ENCODE measurements at places on chromosomes 6 and 20.

DNA sequence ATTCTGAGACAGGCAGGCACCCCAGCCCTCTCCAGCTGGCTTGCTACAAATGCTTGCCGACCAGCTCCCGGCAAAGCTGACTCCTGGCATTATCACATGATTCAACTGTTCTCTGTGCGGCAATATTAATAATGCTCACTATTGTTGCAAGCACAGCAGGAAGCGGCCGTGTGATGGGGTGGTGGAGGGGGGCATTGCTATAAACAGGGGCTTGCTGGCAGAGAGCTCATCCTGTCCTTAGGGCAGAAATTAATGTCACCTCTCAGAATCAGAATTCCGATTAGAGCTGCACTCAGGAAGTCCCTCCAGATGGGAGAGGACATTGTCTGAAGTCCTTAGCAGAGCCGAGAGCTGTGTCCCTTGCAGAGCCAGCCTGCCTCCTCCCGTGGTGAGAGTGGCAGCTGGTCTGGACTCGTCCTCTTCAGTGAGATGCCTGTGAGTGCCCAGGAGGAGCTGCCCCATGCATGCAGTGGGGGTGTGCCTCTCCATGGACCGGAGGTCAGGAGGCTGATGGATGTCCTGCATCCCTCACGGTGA, 162.5 kb downstream of the CDH4 start:
- no peak for DNase-seq

DNA sequence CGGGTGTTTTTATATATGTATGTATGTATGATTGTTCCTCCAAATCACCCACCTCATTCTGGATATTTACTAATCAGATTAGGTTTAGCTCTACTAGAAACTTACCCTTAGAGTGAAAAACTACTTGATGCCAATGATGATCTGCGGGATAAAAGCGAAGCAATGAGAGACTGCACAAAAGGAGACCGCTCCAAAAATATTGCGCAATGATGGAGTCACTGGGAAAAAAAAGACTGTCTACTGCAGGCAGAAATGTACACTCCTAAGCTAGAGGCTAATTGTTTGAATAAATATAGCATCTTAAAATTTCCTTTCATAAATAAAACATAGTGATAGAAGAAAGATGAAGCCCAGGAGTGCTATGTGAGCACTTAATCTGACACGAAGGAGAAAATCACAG, 7.3 kb downstream of the RAB32 start:
- no peak for DNase-seq

DNA sequence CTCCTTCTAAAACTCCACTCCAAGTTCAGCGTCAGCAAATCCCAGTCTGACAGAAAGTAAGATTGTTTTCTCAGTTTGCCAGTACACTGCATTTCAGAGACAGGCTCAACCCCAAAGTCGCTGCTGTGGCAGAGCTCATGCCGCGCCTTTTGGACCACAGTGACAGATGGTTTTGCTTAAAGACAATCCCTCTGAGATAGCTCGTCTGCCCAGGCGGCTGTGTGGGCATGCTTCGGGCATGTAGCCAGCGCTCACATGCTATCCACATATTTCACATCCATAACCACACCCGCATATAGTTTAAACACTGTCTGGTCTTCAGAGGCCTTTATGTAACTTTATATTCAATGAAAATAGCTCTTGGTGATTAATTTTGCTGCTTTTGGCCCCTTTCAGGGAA, 14.7 kb upstream of the PXDC1 start:
- DNase-seq: peak; percentile 74

GRCh38 chr6:121302882-121303281, 31.4 kb downstream of the TBC1D32 start:
- no peak for DNase-seq

- no peak for DNase-seq
Observed at GRCh38 chr6:5990786-5991185, 15.9 kb downstream of the NRN1 start.

DNA sequence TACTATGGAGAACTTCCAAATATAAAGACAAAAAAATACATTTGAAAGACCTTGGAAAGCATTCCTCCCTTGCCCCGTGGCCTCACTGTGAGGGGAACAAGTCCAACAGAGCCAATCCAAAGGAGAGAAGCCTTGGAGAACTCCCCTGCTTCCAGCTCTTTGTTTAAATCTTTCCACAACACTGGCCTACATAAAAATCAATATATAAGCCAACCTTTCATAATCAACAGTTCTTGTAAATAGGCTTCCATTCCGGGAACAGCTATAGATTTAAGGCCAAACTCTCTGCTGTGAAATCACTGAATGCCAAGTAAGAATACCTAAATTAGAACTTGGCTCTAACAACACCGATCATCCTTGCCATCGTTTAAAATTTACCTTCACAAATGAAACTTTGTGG, 242.1 kb downstream of the HACE1 start:
- no peak for DNase-seq
